Femur (tissue), 1 donor: ENCODE measurements at places on chromosomes 5 and 9.

DNA sequence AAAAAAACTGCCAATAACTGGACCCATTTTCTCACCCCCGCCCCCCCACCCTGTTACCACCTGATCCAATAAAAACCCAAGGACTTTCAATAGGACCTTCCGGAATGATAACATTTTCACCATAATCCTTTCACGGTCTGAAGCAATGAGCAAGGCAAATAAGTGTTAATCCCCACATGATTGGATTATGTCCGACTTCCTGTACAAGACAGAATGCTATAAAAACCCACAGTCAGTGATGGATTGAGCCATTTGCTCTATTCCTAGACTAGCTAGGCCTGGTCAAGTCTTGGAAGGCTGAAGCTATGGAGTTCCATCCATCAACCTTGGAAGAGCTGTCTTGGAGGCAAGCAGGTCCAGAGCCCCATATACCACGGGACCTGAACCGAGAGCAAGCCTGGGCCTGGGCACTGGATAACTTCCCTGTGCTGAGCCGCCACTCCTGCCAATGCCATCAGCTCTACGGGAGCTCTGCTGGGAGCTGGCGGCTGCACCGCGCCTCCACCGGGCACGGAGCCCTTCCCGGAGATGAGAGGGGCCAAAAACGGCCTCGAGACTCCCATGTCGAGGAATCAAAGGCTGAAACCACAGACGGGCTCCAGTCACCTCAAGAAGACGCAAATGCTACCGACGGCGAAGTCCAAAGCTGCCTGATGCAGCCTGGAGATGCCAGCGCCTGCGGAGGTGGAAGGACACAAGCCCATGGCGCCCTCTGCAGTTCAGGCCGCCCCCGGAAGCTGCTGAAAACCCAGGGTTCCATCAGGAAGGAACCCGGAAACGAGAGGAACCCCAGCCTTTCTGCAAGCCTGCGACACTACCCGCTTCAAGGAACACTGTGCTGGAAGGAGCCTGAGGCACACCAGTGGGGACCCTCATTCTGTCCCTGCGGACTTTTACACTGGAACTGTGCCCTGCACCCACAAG is 69.2 kb downstream of the ANXA2R start:
- no peak for DNase-seq

- no peak for DNase-seq
These were observed 26.1 kb downstream of the AP3B1 start for GRCh38 chr5:78268356-78268755.

- no peak for DNase-seq
These were observed 50.5 kb downstream of the NR6A1 start for GRCh38 chr9:124720429-124721108.

DNA sequence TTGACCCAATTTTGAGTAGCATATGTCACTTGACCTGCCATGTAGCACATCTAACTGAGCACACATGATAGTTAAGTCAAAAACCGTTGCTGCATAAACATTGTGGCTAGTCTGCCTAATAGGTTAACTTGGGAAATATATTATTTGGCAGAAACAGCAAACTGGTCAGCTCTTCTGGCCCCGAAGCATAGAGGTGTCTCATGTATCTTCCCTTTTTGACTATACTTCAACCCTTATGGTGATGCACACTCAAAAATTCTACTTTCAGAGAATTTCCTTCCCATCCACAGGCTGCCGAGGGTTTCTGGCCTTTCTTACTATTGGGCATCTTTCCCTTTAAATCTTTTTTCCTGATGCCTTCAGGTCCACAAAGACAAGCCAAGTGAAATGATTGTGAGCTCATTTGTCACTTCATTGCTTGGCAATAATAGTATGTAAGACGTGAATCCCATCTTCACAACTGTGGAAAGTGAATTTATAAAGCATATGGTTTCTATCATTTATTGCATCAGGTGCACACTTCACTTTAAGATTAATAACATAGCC is 41.2 kb downstream of the MOCS2 start:
- DNase-seq: peak; percentile 34

GRCh38 chr9:105066275-105066865 is 138.4 kb upstream of the ABCA1 start:
- peak; percentile 29 for DNase-seq

- no peak for DNase-seq
These were observed 335.7 kb downstream of the PRELID2 start for GRCh38 chr5:145499483-145499882.

DNA sequence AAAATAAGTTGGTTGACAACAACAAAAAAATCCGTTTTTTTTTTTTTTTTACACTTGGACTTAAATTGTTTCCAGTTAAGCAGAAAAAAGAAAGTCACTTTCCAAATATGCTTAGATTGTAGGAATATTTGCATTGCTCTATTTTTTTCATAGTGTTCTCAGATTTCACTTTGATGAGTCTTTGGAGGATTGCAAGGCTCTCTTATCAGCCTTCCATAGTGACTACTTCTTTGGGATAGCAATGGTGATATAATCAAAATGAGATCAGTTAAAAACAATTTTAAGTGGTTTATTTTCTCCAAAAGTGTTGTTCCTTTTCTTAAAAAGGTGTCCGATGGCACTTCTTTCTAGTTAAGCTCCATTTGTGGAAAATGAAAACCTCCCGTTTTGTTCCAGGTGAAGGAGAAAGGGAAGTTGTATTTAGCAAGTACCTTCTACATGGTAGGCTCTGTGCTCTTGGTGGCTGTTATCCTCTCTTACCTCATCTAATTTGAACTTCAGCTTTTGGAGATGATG is 3.9 kb downstream of the RASGRF2 start:
- DNase-seq: no peak

GRCh38 chr5:83689881-83690280 is 30.8 kb downstream of the HAPLN1 start:
- DNase-seq: no peak

- no peak for DNase-seq
These were observed 14.6 kb downstream of the ANKS6 start for GRCh38 chr9:98781588-98782383.

- no peak for DNase-seq
These were observed 72.7 kb downstream of the MAP1B start for GRCh38 chr5:72179816-72180440.

- DNase-seq: no peak
These were observed 204.7 kb downstream of the PTTG1 start for GRCh38 chr5:160626322-160626721.

- peak; percentile 36 for DNase-seq
These were observed 41.6 kb downstream of the MYO10 start for GRCh38 chr5:16894236-16895057.

GRCh38 chr5:79133657-79134451 is 22.2 kb downstream of the BHMT start:
- DNase-seq: peak; percentile 81

DNA sequence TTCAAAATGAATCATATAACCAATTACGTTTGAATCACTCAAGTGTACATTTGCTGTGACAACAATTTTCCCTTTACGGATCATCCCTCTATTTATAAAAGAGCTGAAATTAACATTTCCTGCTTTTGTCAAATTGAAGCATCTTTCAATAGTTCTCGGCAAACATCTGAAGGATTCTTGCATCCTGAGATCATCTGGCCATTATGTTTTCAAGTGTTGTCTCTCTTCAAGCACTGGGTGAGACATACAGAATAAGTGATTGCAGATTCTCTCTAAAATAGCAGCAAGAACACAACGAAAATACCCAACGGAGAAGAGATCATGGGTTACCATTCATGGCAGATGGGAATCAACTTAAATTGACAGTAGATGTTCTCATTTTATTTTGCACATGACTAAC is 283.4 kb upstream of the GRAMD2B start:
- DNase-seq: no peak

DNA sequence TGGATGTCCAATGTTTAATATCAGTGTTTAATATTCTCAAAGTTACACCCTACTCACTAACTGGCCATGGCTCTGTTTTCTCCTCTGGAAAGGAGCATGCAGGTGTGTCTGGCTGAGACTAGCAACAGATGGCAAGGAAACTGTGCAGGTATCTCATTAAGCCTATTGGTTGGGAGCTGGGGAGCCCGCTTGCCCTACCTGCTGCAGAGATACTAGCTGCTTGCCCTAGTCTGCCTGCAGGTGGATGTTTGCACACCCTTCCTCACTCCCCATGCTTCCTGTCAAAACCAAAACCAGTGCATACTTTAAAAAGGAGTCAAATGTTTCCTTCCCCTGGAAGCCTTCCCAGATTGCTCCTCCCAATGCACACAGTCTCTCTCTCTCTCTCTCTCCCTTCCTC is 228.3 kb upstream of the RASEF start:
- no peak for DNase-seq

DNA sequence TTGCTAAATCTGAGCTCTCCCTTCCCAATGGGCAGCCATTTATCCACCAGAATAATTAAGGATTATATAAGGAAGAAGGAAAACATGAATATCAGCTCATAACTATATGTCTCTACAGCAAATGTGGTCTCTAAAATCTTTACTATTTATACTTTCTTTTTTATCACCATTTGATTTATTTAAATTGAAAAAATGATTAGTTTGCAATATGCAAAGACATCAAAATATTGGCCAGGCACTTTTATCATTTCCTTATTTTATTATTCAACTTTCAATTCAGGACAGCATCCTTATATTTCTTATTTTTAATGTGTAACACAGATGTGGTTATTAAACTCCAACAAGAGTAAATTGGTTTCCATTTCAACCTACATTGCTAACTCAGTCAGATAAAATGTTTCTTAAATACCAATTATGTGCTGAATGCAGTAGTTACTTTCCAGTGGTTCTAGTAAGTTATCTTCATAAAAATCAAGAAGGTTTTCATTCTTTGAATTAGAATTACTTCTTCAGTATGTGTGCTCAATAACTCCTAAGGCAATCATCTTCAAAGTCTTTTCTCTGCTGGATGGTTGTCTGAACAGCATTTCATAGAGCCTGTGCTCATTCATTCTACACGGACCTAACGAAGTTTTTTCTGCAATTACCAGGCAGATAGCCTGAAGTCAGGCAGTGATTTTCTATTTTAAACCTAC is 1148.0 kb downstream of the CDH12 start:
- no peak for DNase-seq

- DNase-seq: no peak
These were observed 197.8 kb upstream of the NREP start for GRCh38 chr5:111954516-111955395.

- DNase-seq: no peak
These were observed 1823.4 kb downstream of the MAT2B start for GRCh38 chr5:165328846-165329245.

- DNase-seq: no peak
These were observed 124.3 kb upstream of the SMARCA2 start for GRCh38 chr9:1890816-1891215.

GRCh38 chr9:17025281-17025680 is 109.6 kb upstream of the CNTLN start:
- no peak for DNase-seq

- DNase-seq: no peak
These were observed 93.3 kb upstream of the RAI14 start for GRCh38 chr5:34562791-34563190.

- no peak for DNase-seq
These were observed 7.1 kb upstream of the RARS1 start for GRCh38 chr5:168479166-168479565.

- no peak for DNase-seq
These were observed 9.6 kb upstream of the DMRT3 start for GRCh38 chr9:966870-967269.

GRCh38 chr5:39274398-39275085 is 55.2 kb upstream of the FYB1 start:
- no peak for DNase-seq

- DNase-seq: no peak
These were observed 24.0 kb upstream of the KLF4 start for GRCh38 chr9:107513464-107514100.

DNA sequence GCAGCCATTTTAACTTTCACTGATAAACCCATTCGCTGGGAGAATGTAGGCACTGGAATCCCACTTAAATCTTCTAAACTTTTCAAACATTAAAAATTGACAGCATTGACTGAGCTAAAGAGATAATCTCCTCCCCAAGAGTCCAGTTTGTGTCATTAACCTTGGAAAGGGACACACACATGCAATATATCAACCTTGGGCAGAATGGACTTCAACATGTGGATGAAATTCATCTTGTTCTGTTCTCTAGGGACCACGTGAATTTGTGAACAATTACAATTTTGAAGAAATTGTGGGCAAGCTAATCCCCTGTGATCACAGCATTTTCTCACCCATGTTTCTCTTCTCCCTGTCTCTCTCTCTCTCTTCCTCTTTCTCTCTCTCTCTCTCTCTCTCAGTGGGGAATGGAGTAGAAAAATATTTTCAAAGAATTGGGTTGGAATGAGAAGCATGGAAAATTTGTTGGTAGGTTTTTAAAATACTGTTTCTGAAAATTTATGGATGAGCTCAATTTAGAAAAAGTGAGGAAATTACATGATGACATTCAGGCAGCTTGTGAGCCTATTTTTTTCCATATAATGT is 553.7 kb downstream of the EBF1 start:
- DNase-seq: no peak

DNA sequence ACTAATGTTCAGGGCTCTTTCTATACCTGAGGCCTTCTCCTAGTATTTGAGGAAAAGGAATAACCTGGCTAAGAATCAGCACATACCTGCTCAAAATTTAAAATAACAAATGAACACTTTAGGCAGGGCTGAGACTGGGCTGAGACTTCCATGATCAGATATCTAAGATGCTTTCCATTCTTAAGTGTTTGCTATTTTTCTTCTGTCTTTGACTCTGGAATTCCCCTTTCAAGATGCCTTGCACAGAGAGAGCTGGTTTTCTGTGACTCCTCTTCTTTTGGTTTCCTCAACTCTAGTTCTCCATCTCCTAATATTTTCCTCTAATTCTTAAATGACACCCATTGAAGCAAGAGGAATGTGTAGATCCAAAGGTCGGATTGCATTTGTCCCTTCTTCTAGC is 61.1 kb downstream of the DPYSL3 start:
- DNase-seq: no peak

DNA sequence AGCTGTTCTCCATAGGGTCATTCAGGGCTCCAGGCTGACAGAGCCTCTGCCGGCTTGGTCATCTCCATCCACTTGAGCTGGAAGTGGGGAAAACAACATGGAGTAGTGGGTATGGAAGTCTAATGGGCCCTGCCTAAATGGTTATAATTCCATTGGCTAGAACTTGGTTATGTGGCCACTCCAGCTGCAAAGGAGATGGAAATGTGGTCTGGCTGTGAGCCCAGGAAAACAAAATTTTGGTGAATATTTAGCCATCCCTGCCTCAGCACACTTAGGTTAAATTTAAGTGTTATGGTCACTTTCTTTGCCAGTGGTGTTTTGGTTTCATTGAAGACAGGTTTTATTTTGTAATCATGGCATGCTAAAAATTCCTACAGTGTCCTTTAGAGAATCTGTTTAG is 112.3 kb downstream of the SMARCA2 start:
- peak; percentile 34 for DNase-seq

DNA sequence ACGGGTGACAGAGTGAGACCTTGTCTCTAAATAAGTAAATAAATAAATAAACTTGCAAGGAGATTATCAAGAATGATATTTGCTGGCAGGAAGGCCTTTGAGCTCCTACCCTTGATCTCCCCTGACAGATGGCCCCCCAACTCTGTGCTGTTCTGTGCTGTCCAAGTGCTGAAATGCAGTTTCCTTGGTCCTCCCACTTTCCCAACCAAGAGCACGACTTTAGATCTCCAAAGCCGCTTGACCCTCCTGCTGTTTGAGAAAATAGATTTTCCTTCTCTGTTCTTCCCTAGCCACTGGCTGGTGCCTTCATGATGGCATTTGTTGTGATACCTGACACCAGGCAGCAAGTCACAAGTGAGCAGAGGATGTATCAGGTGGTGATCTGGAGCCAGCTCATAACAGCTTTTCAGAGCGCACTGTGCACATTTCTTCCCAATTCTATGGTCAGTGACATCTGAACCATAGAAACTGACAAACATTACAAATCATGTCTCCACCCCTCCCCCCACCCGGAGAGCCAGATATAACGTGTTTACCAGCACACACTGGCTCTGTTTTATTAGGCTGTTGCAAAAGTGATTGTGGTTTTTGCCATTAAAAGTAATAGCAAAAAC is 80.0 kb upstream of the PUM3 start:
- no peak for DNase-seq
